ENCODE measurements at places on chromosomes 5 and 9.

GRCh38 chr5:78058625-78059024, 235.9 kb downstream of the AP3B1 start:
- DNase-seq: no peak

DNA sequence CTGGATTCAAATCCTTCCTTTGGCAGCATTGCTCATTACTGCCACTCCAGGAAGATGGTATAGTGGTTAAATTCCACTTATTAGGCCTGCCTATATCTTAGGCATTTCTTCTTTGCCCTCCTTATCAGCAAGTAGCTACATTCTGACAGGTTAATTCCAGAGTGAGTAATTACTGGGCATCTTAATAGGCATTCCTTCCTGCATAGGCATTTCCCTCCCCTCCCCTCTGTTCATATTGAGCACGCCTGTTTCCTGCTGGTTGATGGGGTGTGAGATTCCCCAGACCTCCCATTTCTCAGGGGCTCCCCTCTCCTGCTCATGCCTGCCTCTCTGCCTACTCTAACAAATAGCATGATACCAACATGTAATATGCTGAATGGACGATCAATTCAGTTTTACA, 305.9 kb downstream of the CYLC2 start:
- DNase-seq: no peak

GRCh38 chr5:92519811-92520632, 1061.0 kb downstream of the NR2F1-AS1 start:
- DNase-seq: no peak

DNA sequence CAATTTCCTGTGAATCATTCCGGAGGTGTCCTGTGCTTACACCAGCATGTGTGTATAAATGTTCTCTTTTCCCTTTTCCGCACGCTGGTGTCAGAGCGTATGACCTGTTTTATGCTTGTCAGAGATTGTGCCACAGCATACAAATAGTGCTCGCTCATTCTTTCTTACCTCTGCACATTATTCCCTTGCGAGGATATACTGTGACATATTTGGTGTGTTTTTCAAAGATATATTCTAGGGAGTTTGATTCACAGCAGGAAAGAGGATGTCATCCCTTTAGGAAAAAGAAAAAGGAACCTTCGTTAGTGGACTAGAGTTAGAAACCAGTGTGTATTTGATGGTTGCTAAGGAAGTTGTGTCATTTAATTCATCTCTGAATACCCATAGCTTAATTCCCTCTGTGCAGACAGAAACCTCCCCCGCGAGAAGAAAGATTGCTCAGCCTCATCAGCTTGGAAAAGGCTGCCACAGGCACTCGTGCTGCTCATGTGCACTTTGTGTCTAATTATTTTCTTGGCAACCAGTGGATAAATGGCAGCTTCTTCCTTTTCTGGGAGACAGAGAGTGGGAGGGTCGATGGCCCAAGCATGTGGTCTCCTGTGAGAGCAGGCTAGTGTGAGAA, 14.7 kb upstream of the CCIN start:
- peak; percentile 63 for DNase-seq

DNA sequence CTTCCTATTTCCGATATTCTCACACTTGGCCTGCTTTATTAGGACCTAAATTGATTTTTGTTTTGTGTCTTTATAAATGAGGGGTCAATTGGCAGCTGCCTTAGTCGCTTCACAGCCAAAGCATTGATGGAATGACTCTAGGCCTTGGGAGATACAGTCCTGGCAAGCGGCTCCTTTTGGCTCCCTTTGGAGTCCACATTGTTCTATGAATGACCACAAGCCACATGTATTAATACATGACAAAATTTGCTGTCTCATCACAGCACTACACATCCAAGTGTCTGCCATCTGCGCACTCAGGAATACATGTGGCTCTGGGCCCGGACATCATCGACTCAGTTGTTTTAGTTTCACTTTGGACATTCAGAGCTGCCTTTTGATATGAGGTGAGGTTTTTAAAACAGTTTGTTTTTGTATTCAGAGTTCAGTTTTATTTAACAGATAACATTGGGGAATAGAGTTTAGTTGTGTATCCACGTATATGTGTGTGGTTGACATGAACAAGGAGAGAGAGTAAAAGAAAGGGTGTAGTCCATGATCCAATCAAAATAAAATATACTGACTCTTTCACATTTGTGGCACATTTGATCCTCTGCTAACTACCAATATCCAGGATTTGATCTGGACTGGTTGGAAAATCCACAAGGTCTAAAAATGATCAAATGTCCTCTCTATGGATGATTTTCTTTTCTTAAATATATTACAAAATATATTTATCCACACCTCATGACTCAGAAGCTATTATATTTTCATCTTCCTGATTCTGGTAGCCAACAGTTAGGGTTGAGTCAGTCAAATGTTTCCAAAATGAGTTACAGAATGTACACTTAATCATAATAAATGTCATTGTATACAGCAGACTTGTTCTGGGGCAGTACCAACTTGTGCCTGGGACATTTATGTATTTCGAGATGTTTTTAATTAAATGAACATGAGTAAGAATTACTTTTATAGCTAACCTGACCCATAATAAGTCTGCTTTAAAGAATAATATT, 114.0 kb upstream of the MTAP start:
- DNase-seq: no peak

DNA sequence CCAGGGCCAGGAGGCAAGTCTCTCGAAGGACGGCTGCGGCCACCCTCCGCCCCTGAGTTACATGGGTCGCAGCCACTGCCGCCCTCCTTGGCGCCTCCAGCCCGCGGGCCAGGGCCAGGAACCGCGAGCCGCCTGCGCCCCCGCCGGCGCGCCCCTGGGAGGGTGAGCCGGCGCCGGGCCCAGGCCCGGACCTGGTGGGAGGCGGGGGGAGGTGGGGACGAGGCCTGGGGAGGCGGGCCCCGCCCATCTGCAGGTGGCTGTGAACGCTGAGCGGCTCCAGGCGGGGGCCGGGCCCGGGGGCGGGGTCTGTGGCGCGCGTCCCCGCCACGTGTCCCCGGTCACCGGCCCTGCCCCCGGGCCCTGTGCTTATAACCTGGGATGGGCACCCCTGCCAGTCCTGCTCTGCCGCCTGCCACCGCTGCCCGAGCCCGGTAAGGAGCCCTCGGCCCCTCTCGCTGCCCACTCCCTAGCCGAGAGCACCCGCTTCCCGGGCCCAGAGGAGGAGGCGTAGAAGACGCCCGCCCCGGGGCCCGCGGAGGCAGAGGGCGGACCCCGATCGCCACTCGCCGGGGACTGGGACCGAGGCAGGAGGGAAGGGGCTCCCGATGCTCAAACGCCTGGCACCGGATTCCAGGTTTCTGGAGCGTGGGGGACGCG, at the start of gene ASS1:
Gene ASS1 (plus strand): TSS at position 397 of the 657 bp plus-strand sequence. CDS start 7,268 bp downstream, outside the sequence.
- peak; percentile 76 for DNase-seq

- peak; percentile 40 for DNase-seq
These were observed 25.4 kb downstream of the IRF1 start for GRCh38 chr5:132465059-132465707.

GRCh38 chr9:114574438-114574837, 13.1 kb upstream of the ATP6V1G1 start:
- DNase-seq: no peak

DNA sequence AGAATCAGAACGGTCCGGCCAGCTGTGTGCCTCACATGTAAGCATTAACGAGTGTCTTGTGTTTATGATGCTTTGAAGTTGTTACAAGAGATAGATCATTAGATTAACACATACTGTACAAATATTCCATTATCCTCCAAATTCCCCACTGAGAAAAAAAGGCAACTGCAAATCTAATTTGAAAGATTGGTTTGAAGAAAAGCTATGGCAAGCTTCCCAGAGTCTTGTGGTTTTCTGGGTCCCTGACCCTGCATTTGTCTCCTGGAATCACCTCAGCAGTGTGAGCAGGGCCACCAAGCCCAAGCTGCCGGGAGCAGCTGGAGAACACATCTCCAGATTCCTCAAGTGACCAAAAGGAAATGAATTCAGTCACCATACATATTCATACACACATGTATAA, 36.9 kb upstream of the ADAMTS16 start:
- no peak for DNase-seq

DNA sequence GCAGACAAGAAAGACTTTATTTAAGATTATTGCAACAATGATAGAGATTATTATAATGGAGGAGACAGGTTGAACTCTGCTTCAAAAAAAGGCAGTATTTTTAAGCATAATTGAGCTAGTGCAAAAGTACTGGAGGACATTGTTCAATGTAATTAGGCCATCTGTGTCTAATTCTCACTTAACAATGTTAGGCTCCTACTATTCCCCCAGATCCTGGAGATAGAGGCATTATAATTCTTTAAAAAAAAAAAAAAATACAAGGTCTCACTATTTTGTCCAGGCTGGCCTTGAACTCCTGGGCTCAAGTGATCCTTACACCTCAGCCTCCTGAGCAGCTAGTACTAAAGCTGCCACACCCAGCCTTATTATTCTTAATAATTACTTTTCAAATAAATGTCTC, 193.4 kb upstream of the NUDT12 start:
- DNase-seq: no peak

- DNase-seq: no peak
These were observed 105.9 kb upstream of the CDKN2B start for GRCh38 chr9:22114956-22115355.

GRCh38 chr9:86282979-86283535, 719 bp upstream of the ISCA1 start:
- DNase-seq: no peak

DNA sequence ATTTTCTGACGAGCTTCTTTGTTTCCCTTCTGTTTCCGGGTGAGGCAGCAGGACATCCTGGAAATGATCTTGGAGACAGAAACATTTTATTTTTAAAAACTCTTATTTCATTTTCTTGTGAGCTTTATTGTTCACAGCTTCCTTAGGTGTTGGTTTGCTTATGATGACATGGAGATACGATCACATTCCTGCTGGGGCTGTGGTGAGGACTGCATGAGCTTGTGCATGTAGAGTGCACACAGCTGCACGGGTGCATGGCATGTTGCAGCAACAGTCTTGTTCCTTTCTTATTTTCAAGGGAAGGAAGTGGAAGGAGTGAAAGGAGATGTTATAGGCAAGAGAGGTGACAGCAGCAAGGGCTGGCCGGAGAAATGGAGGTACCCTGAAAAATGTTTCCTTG, 1.2 kb downstream of the BTNL8 start:
- DNase-seq: no peak

DNA sequence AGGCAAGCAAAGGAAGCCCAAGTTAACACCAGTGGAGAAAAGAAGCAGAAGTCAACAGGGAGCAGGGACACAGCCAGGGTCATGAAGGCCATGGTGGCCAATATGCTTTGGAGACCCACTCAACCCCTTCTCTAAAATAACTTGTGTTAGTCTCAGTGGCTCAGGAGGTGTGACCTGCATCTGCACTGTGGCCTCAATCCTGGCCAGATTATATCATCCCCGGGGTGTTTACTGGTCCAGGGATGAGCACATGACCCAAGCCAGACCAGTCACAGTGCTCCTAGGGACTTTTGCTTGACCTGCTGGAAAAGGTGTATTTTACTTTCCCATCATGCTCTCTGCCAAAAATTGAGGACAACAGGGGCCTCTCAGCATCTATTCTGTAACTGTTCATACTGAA, 105.2 kb downstream of the DPYSL3 start:
- DNase-seq: no peak

DNA sequence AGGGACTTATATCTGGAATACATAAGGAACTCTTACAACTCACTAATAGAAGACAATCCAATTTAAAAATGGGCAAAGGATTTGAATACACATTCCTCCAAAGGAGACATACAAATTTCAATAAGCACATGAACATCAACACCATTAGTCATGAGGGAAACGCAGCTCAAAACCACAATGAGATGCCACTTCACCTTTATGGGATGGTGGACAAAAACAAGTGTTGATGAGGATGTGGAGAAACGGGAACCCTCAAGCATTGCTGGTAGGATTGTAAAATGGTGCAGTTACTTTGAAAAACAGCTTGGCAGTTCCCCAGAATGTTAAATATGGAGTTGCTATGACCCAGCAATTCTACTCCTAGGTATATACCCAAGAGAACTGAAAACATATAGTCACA, 72.7 kb upstream of the IER5L start:
- DNase-seq: no peak

DNA sequence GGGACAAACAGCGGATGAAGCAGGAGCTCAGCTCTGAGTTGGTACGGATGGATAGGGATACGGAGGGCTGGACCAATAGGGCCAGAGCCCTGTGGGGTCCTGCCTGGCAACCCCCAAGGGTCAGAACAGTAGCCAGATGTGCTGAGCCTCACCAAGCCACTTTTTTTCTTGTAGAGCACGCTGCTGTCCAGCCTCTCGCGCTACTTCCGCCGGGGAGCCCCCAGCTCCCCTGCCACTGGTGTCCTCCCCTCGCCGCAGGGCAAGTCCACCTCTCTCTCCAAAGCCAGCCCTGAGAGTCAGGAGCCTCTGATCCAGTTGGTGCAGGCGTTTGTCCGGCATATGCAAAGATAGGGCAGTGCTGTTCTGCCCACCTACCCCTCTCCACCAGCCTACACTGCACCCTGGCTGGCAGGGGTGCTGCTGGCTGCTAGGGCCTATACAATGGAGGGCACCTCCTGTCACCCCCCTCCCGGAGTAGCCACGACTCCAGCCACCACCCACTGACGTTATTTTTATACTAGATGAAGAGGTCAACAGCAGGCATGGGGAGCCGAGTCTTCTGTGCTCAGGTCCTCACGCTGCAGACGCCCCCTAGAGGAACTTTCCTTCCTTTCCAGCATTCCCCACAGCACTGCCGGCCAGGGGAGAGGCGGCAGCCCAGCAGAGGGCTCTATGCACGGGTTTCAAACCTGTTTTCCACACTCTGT, 21.6 kb downstream of the SH3GLB2 start:
- peak; percentile 64 for DNase-seq

DNA sequence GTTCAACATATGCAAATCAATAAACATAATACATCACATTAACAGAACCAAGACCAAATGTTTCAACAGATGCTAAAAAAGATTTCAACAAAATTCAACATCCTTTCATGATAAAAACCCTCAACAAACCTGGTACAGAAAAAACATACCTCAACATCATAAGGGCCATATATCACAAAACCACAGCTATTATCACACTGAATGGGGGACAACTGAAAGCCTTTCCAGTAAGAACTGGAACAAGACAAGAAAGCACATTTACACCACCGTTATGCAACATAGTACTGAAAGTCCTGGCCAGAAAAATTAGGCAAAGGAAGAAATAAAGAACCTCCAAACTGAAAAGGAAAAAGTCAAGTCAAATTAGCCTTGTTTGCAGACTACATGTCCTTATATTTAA, 93.6 kb downstream of the DTWD2 start:
- no peak for DNase-seq
